ENCODE measurements at places on chromosomes 5 and 9.

- no peak for DNase-seq
Observed at GRCh38 chr5:126171916-126172315, 251.3 kb upstream of the GRAMD2B start.

GRCh38 chr5:72163349-72163983 lies 56.2 kb downstream of the MAP1B start:
- DNase-seq, result no peak

DNA sequence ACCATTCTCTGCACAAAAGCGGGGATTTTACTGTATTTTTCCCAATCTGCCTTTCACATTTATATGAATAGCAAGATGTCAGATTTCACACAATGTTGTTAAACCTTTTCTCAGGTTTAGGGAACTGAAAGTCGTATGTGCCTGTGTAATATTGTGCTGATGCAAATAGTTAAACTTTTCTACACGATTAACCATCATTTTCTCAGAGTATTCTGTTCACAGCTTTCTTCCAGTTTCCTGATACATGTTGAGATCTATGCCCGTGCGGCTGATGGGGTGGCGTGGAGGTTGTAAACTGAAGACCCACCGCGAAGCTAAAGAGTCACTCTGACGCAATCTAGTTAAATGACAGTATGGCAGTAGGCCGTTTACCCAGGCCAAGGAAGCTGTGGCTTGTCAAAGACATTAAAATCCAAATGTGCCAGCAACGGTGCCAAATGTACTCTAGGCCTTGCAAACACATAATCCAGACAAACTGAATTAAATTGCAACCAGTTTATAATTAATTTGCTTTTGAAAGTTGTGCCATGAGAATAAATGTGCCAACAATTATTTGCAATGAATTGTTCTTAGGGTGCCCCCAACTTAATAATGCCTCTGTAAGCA lies 145.7 kb downstream of the EBF1 start:
- peak; percentile 15 for DNase-seq

DNA sequence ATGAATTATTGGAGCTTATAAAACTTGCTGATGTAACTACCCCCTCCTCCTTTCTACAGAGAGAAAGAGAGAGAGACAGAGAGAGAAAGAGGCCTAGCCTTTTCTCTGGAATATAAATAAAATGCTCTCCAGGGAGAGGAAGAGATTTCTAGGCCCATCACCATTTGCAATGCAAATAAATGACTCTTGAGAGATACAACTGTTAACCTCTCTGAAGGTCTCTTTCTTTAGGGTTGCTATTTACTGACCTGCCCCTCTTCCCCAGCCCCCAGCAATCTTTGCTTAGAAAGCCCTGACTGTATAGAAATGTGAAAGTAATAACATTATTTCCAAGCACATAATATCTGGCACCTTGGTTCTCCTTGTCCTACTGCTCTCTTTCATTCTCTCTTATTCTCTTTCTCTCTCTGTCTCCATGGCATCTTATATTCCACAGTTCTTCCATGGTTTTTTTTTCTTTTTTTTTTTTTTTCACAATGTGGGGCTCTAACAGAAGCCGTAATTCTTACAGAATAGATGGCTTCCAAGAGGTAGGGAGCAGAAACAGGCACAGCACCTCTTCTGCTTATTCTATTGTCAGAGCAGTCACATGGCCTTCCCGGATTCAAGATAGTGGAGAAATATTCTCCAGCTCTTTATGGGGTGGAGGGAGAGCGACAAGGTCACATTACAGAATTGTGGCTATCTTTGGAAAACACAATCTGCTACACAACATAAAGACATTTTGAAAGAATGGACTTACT lies 1087.9 kb upstream of the NUDT12 start:
- DNase-seq, result no peak

DNA sequence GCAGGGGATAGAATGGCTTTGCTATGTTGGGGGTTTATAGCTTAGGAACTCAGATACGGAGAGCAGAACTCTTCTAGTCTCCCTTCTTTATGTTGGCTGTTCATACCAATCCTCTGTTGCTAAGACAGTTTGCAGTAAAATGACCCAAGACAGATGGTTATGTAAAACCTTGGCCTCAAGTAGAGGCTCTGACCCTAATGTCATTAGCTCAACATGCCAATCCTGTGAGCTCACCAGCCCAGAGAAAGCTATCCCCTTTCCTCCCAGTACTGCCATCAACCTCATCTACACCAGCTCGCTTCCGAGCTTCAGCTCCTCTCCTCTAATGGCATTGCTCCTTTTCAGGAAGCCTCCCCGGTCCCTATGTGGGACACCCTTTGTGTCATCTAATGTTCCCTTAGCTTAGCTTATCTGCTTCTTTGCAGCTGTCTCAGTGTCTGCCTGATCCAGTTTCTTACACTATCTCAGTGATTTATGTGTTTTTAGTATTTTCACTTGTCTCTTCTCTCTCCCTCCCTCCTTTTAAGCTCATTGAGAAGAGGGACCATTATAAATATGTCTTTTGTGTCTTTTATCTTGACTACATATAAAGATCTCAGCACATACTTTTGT lies 281.3 kb upstream of the CLINT1 start:
- no peak for DNase-seq

DNA sequence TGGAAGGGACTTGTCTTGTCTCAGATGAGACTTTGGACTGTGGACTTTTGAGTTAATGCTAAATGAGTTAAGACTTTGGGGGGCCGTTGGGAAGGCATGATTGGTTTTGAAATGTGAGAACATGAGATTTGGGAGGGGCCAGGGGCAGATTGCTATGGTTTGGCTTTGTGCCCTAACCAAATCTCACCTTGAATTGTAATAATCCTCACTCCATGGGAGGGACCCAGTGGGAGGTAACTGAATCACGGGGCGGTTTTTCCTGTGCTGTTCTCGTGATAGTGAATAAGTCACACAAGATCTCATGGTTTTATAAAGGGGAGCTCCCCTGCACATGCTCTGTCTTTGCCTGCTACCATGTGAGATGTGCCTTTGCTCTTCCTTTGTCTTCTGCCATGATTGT lies 72.1 kb downstream of the RAI14 start:
- DNase-seq, result no peak

All from hematopoietic multipotent progenitor cell treated with erythropoietin and hydrocortisone succinate and interleukin-3 and kit ligand, for 4 days (in vitro differentiated cells).